ENCODE measurements at places on chromosomes 5 and 9. TPM values are rescaled to one million over a fixed set of nuclear protein-coding genes. Genes with fewer than 3 reads are reported as not detected.

DNA sequence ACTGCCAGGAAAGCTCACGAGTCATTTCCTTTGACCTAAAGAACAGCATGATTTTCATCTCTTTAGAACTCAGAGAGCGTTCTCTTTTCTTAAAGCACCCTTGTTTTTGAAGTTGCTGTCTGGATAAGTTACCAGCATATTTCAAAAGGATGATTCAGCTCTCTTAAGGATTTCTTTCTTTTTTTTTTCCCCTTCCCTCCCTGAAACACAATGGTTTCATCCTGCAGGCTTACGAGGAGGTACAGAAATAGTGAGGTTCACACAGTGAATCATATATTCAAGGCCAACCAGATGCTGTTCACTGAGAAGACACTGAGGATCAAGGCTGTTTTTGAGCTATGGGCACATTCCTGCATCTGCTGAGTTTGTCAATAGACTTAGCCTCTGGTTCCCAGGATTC, 257.2 kb downstream of the KIF4B start:
- no peak for DNase-seq

DNA sequence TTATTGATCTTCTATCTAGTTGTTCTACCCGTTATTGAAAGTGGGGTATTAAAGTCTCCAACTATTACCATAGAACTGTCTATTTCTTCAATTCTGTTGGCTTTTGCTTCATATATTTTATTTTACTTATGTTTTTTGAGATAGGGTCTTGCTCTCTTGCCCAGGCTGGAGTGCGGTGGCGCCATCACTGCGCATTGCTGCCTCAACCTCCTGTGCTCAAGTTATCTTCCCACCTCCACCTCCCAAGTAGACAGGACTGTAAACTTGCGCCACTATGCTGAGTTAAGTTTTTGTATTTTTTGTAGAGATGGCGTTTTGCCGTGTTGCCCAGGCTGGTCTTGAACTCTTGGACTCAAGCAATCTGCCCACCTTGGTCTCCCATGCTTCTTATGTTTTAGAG, 16.2 kb downstream of the SNAPC3 start:
- DNase-seq, result no peak

GRCh38 chr9:105062222-105062855, 134.4 kb upstream of the ABCA1 start:
- DNase-seq, result no peak

DNA sequence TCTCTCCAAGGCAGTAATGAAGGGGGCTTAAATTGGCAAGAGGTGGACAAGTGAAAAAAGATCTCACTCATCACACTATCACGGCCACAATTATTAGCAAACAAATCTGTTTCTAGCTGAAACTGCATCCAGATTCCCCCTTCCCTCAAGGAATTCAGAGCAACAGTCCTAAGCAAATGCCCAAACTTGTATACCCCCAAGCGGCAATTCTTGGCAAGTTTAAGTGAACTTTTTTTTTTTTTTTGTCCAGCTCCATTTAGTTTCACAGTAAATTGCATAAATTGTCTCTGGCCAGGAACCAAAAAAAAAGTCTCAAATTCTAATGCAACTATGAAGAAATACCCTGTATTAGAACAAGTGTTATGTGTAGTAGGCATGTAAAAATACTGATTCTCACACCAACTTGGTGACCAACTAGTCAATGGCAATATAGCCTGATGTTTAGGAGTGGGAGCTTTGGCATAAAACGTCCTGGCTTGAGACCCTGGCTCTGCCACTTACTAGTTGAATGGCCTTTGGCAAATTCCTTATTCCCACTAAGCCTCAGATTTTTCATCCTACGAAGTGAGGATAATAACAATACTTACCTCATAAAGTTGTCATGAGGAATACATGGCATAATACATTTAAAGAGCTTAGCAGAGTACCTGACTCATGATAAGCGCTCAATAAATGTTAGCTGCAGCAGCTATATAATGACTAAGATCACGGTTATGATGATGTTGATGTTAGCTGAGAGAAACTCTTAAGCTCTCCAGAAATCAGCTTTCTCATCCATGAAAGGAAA, 193.2 kb downstream of the ADAMTSL1 start:
- DNase-seq, result no peak

DNA sequence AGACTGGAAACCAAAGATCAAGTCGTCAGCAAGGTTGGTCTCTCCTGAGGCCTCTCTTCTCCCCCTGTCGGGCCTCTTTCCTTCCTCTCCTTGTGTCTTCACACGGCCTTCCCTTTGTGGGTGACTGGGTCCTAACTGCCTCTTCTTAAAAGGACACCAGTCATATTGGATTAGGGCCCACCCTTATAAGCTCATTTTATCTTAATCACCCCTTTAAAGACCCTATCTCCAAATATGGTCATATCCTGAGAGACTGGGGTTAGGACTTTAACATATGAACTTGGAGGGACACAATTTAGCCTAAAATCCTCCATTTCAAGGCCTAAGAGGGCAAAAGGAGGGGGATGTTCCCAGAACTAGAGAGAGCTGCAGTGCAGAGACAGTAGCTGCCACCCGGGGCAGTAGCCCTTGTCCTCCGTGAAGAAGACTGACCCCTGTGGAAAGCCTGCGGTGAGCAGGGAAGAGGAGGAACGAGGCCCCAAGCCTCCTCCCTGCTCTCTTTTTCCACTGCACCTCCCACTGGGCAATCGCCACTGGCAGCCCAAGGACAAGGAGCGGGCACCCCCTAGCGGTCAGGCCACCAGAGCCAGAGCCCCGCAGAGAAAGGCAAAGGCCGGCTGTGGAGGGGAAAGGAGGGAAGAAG, 34.9 kb downstream of the CFAP90 start:
- peak; percentile 69 for DNase-seq

DNA sequence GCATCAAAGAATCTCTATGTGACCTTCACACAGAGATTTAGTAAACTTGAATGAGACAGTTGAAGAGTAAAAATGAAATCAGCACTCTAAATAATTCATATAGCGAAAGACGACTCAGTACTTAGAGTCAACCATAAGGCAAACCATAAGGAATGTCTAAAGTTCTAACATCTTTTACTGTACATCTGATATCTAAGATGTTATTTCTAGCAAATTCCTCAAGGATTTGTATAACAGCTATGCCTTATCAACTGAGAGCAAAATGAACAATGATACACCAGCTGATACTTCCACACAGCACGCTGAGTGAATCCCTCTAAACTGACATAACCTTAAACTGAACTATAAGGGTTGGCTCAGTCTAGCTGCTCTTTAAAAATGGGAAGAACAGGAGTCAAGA, 760.3 kb downstream of the EFNA5 start:
- DNase-seq, result no peak

DNA sequence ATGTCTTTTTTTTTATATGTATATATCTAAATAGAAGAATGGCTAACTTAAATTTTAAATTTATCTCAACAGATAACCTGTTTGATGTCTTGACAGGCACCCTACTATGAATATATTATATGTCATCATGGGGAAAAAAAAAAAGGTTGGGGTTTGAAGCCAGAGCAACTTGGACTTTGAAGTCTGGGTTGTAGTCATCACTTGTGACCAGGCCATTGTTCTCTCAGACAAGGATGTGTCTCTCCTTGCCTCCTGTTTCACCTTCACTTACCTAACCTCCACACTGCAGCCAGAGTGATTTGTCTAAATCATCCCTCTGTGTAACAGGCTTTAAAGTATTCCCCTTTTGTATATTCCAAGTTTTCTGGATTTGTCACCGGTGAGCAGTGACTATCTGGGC, 56.7 kb upstream of the TNFSF8 start:
- DNase-seq, result no peak

HTR1A gene
- 11.7 TPM for total RNA-seq

GRCh38 chr5:34674187-34674586, 18.1 kb downstream of the RAI14 start:
- no peak for DNase-seq

- no peak for DNase-seq
Observed at GRCh38 chr5:145385276-145385675, 449.9 kb downstream of the PRELID2 start.

- DNase-seq, result peak; percentile 38
Observed at GRCh38 chr5:159508344-159508743, 178.1 kb upstream of the IL12B start.

ANKRD20A1 gene
- 2.4 TPM for total RNA-seq

Measured in uterus (tissue), 4 donors.